ENCODE measurements at places on chromosomes 6 and 20. TPM values are rescaled to one million over a fixed set of nuclear protein-coding genes. Genes with fewer than 3 reads are reported as not detected.
A peak's percentile ranks its signal among the peaks of the same experiment; 100 is the strongest.

DNA sequence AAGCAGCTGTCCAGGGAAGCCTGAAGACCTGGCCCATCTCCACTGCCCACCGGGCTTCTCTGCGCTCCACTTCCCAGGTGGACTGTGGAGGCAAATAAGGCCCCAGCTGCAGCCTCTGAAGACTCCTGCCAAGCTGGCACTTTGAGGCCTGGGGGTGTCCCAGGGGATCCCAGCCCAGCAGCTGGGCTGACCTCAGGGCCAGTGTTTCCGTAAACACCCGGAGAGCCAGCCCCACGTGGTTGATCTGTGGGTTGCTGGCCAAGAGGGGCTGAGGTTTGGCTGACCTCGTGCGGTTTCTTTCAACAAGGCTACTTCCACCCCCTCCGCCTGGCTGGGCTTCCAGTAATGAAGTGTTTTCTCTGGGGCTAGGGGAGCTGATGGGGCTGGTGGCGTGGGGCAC, 12.4 kb upstream of the CCN5 start:
- no peak overlapping the region for H3K27ac ChIP-seq
- H3K4me3 ChIP-seq, result no peak overlapping the region
- no peak for DNase-seq
- H3K27me3 ChIP-seq, result no peaks in the 10 kb centered on the region

GRCh38 chr6:117007659-117008058, 130.6 kb downstream of the RFX6 start:
- H3K36me3 ChIP-seq, result no peaks in the 10 kb centered on the region
- H3K27me3 ChIP-seq, result no peaks in the 10 kb centered on the region
- no peak for DNase-seq
- peaks cover 5% of the 10 kb centered on the region for H3K4me1 ChIP-seq

GRCh38 chr20:56630086-56630493, 984 bp downstream of the TFAP2C start:
- no peaks in the 10 kb centered on the region for H3K36me3 ChIP-seq
- H3K27me3 ChIP-seq, result no peaks in the 10 kb centered on the region
- peaks cover 6% of the 10 kb centered on the region for H3K4me1 ChIP-seq
- H3K27ac ChIP-seq, result peak overlapping the region; percentile 64
- H3K4me3 ChIP-seq, result peak overlapping the region; percentile 75

GRCh38 chr6:164750128-164750527, 559.3 kb downstream of the C6orf118 start:
- H3K4me3 ChIP-seq, result no peak overlapping the region
- H3K4me1 ChIP-seq, result no peaks in the 10 kb centered on the region

LCA5 gene
- total RNA-seq, result 10.9 TPM

DNA sequence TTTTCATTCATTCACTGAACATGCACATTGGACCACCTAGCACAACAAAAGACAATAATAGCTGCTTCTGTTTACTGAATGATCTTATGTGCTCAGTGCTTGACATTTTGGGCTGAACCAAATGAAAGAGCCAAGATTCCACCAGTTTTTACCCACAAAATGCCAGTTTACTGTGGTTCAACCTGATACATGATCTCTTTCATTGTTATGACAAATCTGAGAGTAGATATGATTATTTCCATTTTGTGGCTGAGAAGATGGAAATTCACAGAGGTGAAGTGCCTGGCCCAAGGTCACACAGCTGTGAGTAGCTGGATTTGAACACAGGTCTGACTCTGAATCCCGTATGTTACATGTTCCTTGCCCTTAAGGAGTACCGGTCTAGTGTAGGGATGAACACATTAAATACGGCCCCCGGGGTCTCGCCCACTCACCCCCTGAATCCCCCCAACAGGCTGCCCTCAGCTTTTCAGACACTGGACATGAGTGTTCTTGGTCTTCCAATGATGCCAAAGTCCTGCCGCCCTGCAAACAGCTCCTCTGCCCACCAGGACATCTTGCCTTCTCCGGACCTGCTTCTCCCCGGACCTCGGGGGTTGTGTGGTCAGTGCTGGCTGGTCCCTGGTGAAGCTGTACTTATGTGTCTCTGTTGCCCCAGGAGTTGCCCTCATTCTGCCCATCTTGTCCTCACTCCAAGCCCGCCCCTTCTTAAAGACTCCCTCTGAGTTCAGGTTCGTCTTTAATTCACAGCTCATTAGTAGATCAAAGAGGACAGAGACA, 58.6 kb upstream of the SLC32A1 start:
- no peaks in the 10 kb centered on the region for H3K36me3 ChIP-seq
- H3K4me3 ChIP-seq, result no peak overlapping the region
- peaks cover 8% of the 10 kb centered on the region for H3K4me1 ChIP-seq
- H3K27ac ChIP-seq, result no peak overlapping the region
- H3K27me3 ChIP-seq, result no peaks in the 10 kb centered on the region

PRR18 gene
- 0.95 TPM for total RNA-seq

BPI gene
- not detected for total RNA-seq

RAB32 gene
- total RNA-seq, result 9.0 TPM

GRCh38 chr6:141252828-141253608, 879.7 kb upstream of the GJE1 start:
- H3K4me1 ChIP-seq, result no peaks in the 10 kb centered on the region
- H3K27ac ChIP-seq, result no peak overlapping the region
- H3K4me3 ChIP-seq, result no peak overlapping the region
- H3K36me3 ChIP-seq, result no peaks in the 10 kb centered on the region

- peaks cover 33% of the 10 kb centered on the region for H3K4me1 ChIP-seq
- DNase-seq, result peak; percentile 59
- H3K36me3 ChIP-seq, result peaks cover 1% of the 10 kb centered on the region
- H3K27ac ChIP-seq, result no peak overlapping the region
Observed at GRCh38 chr20:63976980-63977738, 2.3 kb downstream of the SAMD10 start.

DNA sequence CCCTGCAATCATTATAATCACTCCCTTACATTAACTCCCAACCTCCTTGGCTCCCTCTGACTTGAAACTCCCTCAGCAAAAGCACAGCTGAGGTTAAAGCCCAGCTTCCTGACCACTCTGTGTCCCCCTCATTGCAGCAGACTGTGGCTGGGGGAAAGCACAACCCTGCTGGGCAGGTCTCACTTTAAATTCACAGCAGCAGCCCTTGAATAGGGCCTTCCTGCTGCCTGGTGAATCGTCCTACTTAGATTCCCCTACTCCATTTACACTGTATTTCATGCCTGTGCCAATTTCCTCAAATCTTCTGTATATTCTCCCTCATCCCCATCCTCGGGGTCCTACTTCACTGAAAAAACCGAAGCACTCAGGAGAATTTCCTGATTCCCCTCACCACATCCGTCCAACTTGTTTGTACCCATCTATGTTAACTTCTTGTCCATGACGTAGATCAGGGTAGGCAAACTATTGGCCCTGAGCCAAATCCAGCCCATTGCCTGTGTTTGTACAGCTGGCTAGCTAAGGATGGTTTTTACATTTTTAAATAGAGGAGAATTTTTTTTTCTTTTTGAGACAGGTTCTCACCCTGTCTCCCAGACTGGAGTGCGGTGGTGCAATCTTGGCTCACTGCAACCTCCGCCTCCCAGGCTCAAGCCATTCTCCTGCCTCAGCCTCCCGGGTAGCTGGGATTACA, 31.5 kb upstream of the GCM1 start:
- no peaks in the 10 kb centered on the region for H3K36me3 ChIP-seq
- DNase-seq, result no peak
- H3K4me1 ChIP-seq, result no peaks in the 10 kb centered on the region
- no peaks in the 10 kb centered on the region for H3K27me3 ChIP-seq
- H3K27ac ChIP-seq, result no peak overlapping the region

DNA sequence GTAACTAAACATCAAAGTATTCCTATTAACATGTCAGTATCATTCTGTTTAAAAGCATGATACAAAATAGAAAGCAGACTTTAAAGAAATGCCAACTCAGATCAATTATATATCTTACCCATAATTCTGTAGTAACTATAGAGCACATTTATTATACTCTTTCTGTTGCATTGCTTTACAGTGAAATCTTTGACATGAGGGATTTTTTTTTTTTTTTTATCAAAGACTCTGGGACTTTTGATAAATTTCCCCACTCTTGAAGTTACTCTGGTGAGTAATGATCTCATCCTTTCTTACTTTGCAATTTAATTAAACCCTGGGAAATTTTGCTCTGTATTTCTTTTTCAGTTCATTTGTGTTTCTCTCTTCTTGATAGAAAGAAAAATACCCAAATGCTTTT, 17.4 kb downstream of the ADGRF4 start:
- no peaks in the 10 kb centered on the region for H3K4me1 ChIP-seq
- H3K4me3 ChIP-seq, result no peak overlapping the region
- H3K36me3 ChIP-seq, result no peaks in the 10 kb centered on the region
- H3K27ac ChIP-seq, result no peak overlapping the region

- DNase-seq, result no peak
- H3K4me1 ChIP-seq, result peaks cover 6% of the 10 kb centered on the region
- no peaks in the 10 kb centered on the region for H3K36me3 ChIP-seq
Observed at GRCh38 chr20:50050660-50051308, 62.2 kb downstream of the UBE2V1 start.

DNA sequence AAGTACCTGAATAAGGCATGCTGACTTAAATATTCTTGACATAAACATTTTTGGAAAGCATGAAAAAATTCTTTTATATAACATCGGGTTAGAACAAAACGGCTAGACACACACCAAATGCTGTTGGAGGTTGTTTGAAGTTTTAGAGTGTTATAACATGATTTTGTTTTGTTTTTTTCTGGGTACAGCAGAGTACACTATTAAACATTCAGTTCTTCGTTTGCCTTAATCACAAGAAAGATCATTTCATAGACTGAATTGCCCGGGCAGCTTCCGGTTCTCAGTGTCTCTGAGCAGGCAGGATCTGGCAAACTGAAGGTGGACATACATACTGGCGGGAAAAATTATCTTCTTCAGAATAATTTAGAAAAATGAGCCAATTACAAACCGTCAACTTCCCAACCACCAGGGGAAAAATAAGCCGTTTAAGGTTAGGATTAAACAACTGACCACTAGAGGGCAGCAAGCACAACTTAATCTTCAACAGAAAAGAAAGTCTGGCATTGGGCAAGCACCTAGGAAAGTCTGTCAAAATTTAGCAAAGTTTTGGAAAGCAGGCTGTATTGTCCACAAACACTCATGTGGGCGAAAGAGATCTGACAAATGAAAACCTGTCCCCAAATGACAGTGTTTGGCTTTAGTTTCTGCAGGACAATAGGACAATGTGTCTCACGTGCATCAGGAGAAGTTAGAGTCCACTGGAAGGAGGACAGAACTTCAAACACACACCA, 15.0 kb downstream of the ZNF217 start:
- DNase-seq, result peak; percentile 93
- H3K27me3 ChIP-seq, result no peaks in the 10 kb centered on the region
- H3K4me1 ChIP-seq, result peaks cover 39% of the 10 kb centered on the region

HLA-G gene
- 0.88 TPM for total RNA-seq

GRCh38 chr20:11204926-11205768, 531.3 kb upstream of the JAG1 start:
- H3K27ac ChIP-seq, result peak overlapping the region; percentile 10
- DNase-seq, result peak; percentile 76
- H3K4me3 ChIP-seq, result no peak overlapping the region
- H3K36me3 ChIP-seq, result no peaks in the 10 kb centered on the region
- H3K4me1 ChIP-seq, result peaks cover 38% of the 10 kb centered on the region

DNA sequence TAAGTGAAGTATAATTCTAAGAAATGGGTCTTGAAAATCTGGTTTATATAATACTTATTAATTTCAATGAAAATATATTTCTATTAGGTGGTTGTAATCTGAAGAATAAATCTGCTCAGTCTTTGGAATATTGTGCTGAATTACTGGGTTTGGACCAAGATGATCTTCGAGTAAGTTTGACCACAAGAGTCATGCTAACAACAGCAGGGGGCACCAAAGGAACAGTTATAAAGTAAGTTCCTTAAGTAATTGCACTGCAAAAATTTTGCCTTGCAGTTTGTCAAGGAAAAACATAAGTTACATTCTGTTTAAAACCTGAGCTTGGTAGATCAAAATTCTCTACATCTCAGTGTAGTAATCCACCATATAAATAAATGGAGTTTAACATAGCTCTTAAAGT, 106.0 kb downstream of the MYO6 start:
- no peak overlapping the region for H3K27ac ChIP-seq
- no peaks in the 10 kb centered on the region for H3K27me3 ChIP-seq
- no peaks in the 10 kb centered on the region for H3K36me3 ChIP-seq
- DNase-seq, result no peak
- peaks cover 11% of the 10 kb centered on the region for H3K4me1 ChIP-seq
- H3K4me3 ChIP-seq, result no peak overlapping the region

- H3K27me3 ChIP-seq, result no peaks in the 10 kb centered on the region
- H3K27ac ChIP-seq, result no peak overlapping the region
- 0 out of 2 replicates have a peak, but pooled peaks cover 3% of the 10 kb centered on the region for H3K4me1 ChIP-seq
- DNase-seq, result no peak
Observed at GRCh38 chr6:160919723-160920440, 71.7 kb upstream of the MAP3K4 start.

FAM135A gene
- total RNA-seq, result 18.7 TPM

GRCh38 chr6:160015778-160016684, 47.1 kb downstream of the IGF2R start:
- no peaks in the 10 kb centered on the region for H3K4me1 ChIP-seq
- no peaks in the 10 kb centered on the region for H3K27me3 ChIP-seq
- no peak overlapping the region for H3K27ac ChIP-seq
- H3K36me3 ChIP-seq, result no peaks in the 10 kb centered on the region
- DNase-seq, result no peak
- H3K4me3 ChIP-seq, result no peak overlapping the region

GRCh38 chr6:54706391-54706790, 140.2 kb upstream of the FAM83B start:
- no peak overlapping the region for H3K27ac ChIP-seq
- H3K4me1 ChIP-seq, result no peaks in the 10 kb centered on the region
- no peaks in the 10 kb centered on the region for H3K36me3 ChIP-seq
- no peaks in the 10 kb centered on the region for H3K27me3 ChIP-seq
- DNase-seq, result no peak

DNA sequence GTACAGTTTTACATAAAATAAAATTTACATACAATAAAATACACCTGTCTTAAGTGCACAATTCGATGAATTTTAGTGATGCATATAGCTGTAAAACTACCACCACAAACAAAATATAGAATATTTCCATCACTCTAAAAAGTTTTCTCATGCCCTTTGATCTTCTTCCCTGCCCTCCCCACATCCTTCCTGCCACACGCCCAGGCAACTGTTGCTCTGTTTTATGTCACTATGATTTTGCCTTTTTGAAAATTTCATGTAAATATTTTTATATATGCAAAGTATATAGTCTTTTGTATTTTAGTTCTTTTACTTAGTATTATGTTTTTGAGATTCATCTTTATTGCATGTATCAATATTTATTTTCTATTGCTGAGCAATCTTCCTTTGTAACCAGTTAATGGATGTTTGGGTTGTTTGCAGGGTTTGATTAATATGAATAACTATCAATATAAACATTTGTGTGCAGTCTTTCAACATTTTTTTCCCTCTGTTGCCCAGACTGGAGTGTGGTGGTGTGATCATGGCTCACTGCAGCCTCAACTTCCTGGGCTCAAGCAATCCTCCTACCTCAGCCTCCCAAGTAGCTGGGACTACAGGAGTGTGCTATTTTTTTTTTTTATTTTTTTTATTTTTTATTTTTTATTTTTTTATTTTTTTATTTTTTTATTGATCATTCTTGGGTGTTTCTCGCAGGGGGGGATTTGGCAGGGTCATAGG, 23.8 kb upstream of the SAMHD1 start:
- no peak overlapping the region for H3K27ac ChIP-seq
- no peaks in the 10 kb centered on the region for H3K27me3 ChIP-seq
- no peaks in the 10 kb centered on the region for H3K4me1 ChIP-seq
